GM13977 (cell line): ENCODE measurements at places on chromosomes 3 and 15.

DNA sequence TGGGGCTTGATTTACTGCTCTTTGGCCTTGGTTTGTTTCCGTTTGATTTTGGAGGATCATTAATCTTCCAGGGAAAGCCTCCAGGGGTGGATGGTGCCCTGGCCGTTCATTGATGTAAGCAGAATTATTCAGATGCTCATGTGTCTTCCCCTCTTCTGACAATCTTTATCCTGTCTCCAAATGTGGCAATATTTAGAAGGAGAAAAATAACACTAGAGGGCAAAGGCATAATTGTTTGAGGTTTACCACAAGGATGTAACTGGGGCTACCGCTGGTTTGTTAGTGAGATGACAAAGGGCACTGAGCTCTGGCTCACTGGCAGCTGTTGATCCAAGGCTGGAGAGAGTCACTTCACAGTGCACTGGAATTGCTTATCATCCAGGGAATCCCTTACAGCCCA lies 18.2 kb upstream of the PLCL2 start:
- DNase-seq, result no peak

GRCh38 chr3:186108106-186108940 lies 566 bp downstream of the ETV5 start:
- DNase-seq, result peak; percentile 80

DNA sequence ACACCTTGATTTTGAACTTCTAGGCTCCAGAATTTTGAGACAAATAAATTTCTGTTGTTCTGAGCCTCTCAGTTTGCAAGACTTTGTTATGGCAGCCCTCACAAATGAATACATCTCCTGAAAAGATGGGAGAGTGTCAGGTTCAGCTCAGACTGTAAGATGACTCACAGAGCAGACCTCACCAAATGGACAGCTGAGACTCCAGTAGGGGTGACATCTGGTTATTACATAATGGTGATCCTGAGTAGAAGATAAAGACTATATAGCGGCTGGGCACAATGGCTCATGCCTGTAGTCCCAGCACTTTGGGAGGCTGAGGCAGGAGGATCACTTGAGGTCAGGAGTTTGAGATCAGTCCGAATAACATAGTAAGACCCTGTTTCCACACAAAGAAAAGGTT lies 26.2 kb upstream of the MTMR14 start:
- no peak for DNase-seq

- no peak for DNase-seq
Observed at GRCh38 chr15:85408270-85408746, 27.9 kb downstream of the AKAP13 start.

- no peak for DNase-seq
Observed at GRCh38 chr15:29470311-29470710, 200.7 kb upstream of the NSMCE3 start.

GRCh38 chr3:119911748-119912147 lies 129.8 kb downstream of the NR1I2 start:
- DNase-seq, result no peak

DNA sequence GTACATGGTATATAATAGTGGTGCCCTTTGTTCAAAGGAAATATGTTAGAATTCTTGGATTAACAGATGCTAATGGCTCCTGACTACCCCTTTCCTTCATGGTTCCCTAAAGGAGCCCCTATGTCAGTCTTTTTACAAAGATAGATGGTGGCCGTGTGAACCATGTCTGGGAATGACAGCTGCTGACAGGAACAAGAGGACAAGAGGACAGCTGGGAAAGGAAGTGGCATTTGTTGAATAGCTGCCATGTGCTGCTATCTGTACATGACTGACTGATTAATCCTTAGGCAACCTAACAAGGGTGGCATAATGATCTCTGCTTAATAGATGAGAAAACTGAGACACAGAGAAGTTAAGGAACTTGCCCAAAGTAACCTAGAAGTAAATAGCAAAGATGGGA lies 321.7 kb downstream of the ZNF621 start:
- no peak for DNase-seq

DNA sequence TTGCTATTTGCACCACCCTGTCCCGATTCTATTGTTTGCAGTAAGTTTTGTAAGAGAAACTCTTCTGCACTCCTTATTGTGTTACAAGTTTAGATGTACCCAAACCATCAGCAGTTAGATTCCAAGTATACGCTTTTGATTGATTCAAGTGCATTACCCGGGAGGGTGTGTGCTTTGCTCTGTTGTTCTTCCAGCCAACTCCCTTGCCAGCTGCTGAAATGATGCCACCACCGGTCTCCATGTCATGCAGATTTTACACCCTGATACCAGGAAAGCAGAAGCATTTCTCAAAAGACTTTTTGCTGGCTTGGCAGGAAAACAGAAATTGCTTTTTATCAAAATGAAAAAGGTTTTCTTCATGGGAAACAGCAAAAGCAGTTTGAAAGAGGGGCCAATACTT lies 1006.6 kb upstream of the CFAP20DC start:
- no peak for DNase-seq

- DNase-seq, result no peak
Observed at GRCh38 chr15:72760590-72761260, 22.8 kb downstream of the ADPGK start.

- DNase-seq, result no peak
Observed at GRCh38 chr3:109685084-109686079, 348.0 kb upstream of the DPPA4 start.

GRCh38 chr15:77573802-77574201 lies 58.9 kb downstream of the LINGO1 start:
- no peak for DNase-seq

GRCh38 chr3:195040094-195040493 lies 230.9 kb downstream of the XXYLT1 start:
- no peak for DNase-seq

DNA sequence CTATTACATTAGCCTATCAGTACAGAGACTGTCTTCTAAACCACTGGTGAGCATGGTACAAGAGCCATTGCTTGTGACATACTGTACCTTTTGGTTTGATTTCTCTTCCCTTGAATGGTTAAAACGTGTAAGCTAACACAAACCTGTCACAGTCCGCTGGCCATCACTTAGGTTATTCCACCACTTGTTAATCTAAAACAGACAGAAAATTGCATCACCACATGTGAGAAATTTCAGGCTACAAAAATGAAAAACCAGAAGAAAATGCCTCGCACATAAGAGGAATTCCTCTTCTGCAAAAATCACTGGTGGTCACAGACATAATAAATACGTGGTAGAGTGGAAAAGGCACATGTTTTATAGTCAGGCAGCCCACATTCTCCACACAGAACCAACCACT lies 22.1 kb downstream of the PARL start:
- no peak for DNase-seq

DNA sequence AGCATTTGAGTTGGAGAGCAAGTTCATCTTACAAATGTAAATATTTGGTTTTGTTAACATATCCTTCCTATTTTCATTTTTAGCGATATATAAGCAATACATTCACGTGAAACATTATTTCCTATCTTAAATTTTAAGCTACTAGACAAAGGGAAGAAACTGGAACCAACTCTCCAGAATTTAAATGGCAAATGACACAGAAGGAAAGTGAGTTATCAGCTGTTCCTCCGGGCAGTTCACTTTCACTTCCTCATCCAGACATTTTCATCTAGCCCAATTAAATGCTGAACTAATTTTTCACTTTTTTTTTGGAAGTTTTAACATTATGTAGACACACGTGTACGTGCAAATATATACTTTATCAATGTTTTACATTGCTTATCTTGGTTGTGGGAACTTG lies 58.7 kb downstream of the MORC1 start:
- DNase-seq, result peak; percentile 10

GRCh38 chr3:106438887-106439286 lies 570.1 kb upstream of the CBLB start:
- no peak for DNase-seq

DNA sequence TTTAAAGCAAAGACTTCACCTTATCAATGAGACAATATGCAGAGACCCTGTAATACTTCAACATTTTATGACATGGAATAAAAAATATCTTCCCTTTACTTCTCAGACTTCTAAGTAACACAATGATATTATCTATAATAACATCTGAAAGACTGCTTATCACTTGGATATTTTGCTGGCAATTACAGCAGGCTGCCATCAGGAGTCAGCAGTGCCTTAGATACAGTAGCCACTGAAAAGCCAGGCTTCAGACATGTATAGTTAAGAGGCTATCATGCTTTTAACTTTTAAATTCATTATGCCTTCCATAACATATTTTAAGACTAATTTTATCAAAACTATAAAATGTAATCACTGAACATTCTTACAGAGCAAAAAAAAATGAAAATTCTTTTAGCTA lies 227.5 kb downstream of the NEK10 start:
- DNase-seq, result no peak

- DNase-seq, result no peak
Observed at GRCh38 chr3:112085735-112086075, 484 bp upstream of the C3orf52 start.

DNA sequence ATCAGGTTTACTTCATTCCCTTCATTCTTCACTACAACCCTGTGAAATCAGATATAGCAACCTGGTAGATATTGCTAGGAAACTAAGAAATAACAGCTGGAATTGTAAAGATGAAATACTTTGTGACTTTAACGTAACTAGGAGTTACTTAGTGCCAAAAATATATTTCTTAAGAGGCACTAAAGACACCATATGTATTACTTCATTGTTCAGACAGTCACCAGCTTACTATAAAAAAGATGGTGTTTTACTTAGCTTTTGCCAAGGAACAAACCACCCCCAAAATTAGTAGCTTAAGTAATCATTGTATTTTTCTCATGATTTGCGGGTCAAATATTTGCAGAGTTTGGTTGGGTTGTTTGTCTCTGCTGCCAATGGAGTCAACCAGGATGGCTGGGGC lies 62.5 kb downstream of the PROS1 start:
- no peak for DNase-seq

DNA sequence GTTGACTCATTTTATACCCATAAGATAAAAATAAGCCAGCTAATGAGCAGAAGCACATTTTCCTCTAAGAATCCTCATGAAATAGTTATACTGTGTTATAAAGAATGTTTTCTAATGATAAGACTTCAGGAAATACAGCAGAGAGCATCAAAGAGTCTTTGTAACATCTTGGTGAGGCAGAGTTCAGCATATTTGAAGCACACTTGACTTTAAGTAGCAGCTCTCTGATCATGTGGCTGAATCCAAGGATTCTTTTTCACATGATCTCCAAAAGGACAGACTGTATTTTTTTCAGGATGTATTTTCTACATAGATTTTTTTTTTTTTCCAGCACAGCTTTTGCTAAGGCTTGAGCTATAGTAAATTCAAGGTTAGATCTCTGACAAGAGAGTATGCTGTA lies 195.1 kb downstream of the SI start:
- DNase-seq, result no peak

DNA sequence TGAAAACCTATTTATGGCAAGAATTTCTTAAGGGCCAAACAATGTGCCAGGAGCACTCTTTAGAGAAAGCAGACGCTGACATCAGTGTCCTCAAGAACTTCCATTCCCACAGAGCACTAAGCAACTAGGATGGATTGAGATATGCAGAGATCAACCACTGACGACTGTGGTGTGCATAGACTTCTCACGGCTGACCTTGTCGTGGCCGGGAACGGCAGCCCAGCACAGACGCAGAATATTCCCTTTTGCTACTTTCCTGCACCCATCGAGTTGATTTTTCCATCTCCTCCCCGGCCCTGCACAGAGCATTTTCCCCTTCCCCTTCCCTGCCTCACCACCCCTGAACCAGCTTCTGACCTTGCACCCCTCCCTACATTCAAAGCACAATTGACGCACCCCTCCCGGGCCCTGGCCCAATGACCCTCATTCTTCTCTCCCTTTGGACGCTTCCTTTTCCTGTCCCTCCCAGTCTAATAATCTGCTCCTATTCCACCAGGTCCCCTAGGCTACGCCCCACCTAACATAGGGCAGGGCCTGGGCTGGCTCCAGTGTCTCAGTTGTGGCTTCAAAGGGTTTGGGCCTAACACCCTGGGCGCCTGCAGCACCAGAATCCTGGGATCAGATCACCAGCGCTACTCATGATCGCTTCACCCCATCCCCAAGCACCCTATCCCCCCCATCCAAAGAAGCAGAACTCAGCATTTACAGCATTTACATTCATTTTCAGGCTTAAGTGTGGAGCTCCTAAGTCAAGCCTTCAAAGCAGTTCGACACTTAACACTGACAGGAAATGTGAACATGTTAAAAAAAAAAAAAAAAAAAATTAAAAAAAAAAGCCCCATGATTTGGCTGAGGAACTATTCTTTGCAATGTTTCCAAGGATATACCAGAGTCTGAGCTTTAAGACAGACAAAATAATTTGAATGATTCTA lies 151.2 kb downstream of the FOXP1 start:
- no peak for DNase-seq

- DNase-seq, result no peak
Observed at GRCh38 chr15:75992897-75993296, 19.3 kb downstream of the NRG4 start.

DNA sequence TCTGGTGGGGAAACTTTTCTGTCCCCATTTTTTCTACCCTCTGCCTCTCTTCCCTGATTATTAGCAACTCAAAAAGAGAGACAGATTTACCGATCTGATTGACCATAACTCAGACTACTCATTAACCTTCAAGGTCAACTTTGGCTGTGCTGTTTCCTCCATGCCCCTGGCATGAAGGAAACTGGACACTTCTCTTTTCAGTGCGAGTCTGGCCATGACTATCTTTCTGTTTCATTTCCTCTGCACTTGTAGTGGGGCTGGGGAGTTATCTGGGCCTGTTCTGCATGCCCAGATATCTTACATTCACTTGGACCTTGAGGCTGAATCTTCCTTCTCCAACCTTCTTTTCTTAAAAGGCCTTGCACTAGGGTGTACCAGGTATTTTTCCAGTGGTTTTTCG lies 76.9 kb upstream of the SLCO2A1 start:
- DNase-seq, result no peak

- no peak for DNase-seq
Observed at GRCh38 chr15:48806151-48806550, 4.7 kb downstream of the CEP152 start.

DNA sequence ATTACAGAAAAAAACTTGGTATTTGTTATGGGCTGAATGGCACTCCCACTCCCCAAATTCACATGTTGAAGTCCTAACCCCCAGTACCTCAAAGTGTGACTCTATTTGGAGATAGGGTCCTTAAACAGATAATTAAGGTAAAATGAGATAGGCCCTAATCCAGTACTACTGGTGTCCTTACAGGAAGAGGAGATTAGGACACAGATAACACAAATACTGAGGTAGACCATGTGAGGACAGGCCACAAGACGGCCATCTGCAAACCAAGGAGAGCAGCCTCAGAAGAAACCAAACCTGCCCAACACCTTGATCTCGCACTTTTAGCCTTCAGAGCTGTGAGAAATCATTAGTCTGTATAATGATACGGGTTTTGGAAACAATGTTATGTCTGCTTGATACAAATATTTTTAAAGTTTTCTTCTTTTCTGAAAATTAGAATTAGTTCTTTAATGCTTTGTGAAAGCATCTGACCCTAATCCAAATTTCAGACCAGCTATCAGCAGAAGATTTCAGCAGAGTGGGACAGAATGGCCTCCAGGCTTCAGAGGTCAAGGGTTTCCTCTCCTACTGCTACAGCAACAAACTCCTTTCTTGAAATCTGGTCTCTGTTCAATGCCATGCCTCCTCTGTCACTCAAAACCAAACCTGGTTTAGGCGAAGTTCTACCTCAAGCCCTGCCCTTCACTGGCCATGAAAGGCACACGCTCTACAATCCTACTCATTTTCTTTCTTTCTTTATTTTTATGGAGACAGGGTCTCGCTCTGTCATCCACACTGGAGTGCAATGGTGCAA lies 22.0 kb upstream of the HDC start:
- DNase-seq, result no peak

- no peak for DNase-seq
Observed at GRCh38 chr3:185857208-185857607, 32.4 kb upstream of the IGF2BP2 start.
